ENCODE measurements at places on chromosomes 7 and 10.

GRCh38 chr7:77855371-77856083, 57.0 kb downstream of the PHTF2 start:
- DNase-seq, result no peak

- DNase-seq, result no peak
Observed at GRCh38 chr10:73653701-73654100, 2.1 kb downstream of the SYNPO2L start.

- no peak for DNase-seq
Observed at GRCh38 chr10:6973899-6974298, 393.8 kb upstream of the PRKCQ start.

DNA sequence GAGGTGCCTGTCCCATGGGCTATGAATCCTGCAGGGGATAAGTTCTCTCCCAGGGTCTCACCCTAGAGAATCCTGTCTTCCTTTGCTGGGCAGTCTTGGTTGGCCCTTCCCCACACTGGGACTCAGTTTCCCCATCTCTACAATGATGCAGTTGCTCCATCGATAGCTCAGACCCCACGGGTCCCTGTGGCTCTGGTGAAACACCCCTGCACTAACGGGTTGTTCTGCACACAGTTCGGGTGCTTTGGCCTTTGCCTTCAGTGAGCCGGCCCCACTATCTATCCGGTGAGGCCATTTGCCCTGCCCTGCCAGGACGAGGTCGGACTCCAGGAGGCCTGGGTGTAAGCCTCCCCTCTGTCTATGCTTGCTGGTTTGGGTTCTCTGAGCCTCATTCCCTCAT, 76.5 kb upstream of the PCBD1 start:
- no peak for DNase-seq

- no peak for DNase-seq
Observed at GRCh38 chr7:32761451-32762205, 129.9 kb downstream of the KBTBD2 start.

DNA sequence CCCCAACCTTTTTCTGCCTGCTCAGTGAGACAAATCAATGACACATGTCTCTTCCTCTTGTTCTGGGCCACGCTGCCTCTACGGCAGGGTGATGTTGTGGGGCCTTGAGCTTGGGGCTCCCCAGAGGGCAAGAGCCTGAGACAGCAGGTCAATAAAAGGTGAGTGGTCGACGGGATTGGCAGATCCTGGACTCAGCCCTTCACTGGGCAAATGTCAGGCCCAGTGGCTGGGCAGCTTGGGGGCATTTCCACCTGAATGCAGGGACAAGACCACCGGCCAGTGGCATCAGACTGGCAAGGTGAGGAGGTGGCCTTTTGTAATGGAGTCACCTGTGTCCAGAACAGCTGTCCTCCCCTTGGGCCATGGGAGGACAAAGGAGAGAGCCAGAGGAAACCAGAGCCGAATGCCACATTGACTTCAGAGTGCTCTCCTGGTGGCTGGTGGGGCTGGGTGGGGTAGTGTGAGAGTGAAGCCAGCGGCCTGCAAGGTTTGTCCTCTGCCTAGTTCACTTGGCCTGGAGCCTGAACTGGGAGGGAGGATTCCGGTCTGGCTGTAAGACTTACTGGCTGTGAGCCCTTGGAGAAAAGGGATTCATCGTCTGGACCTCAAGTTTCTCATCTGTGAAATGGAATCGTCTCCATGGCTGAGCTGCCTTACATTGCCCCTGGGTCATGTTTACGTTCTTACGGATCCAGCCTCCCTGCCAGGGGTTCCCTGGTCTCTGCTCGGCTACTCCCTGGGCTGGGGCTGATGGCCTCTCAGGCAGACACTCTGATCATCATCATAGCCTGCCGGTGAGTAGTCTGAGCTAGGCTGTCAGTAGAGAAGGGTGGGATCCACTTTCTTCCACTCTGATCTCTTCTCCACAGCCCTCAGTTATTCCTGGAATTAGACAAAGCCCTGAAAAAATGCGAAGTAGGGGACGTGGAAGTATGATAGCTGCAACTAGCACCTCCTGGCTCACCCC, 25.4 kb upstream of the CRHR2 start:
- no peak for DNase-seq

DNA sequence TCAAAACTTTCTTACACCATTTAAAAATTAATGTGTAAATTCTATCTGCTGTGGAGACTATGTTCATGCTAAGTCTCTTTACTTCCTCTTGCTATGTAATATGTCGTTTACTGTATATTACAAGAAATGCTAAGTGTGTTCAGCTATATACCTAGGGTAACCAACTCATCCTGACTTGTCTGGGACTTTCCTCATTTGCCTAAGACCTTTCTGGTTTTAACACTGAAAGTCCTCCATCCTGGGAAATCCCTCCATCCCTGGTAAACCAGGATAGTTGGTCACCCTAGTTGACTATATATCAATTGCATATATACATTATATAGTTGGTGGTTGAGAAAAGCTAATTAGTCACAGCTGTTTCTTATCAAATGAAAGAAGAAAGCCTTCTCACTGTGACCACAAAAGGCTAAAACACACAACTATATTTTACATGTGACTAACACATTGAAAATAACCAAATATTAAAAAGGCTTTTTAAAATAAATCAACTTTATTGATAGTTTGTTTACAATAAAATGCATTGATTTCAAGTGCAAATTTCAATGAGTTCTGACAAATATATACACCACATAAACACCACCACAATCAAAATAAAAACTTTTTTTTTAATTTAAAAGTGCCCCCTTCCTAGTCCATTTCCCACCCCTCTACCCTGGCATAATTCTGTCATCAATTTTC, 167.7 kb upstream of the INHBA start:
- peak; percentile 30 for DNase-seq

DNA sequence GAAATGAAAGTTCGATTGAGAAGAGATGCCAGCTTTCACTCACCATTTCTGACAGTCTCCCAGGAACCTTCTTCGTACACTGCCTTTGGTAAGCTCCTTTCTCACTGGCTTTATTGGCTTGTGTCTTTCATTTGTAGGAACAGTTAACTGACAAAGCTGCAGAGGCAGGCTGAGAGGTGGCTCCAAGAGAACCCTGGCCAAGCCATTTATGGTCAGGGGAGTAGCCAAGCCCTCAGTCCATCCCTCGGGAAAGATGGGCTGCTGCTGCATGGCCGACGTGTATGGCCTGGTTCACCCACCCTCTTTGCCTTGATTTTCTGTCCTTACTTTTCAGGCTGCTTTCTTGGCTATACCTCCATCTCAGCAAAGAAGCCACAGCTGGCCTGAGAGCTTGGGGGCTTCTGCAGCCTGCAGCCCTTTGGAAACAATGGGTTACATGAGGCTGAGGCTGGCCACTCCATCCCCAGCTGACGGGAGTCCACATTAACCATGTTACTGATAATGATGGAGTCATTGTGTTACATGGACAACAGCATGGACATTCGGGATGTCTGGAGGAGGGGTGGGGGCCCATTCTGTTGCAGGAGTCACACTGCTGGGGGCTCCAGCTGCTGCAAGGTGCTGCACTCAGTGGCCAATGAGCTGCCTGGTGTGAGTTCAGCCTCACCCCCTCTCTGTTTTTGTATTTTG, at the start of gene OPALIN:
OPALIN (minus strand) TSS at position 152 of the 690 bp plus-strand sequence; CDS start at position 46, 106 bp downstream.
- DNase-seq, result no peak

DNA sequence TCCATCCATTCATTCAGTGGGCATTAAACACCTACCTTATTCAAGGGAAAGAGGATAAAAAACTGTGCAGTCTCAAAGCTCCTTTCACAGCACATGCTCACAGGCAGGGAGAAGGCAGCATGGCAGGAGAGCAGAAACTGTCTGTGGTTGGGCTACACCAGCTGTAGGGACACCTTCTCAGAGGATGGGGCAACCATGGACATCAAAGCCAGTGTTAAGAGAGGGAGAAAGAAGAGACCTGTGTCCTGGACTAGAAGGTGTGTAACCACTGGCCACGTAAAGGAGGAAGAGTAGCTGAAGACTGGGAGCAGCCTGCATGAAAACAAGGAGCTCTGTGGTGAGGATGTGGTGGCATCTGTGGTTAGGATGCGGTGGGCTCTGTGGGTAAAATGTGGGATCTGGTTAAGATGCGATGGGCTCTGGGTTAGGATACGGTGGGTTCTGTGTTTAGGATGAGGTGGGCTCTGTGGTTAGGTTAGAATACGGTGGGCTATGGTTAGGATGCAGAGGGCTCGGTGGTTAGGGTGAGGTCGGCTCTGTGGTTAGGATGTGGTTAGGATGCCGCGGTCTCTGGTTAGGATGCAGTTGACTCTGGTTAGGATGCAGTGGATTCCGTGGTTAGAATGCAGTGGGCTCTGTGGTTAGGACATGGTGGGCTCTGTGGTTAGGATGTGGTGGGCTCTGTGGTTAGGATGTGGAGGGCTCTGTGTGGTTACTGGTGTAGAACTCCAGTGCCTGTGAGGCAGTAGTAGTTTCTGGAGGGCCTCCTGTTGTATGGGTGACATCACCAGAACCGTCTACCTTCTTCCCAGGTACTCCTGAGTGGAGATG, 197.6 kb downstream of the WDR37 start:
- no peak for DNase-seq

DNA sequence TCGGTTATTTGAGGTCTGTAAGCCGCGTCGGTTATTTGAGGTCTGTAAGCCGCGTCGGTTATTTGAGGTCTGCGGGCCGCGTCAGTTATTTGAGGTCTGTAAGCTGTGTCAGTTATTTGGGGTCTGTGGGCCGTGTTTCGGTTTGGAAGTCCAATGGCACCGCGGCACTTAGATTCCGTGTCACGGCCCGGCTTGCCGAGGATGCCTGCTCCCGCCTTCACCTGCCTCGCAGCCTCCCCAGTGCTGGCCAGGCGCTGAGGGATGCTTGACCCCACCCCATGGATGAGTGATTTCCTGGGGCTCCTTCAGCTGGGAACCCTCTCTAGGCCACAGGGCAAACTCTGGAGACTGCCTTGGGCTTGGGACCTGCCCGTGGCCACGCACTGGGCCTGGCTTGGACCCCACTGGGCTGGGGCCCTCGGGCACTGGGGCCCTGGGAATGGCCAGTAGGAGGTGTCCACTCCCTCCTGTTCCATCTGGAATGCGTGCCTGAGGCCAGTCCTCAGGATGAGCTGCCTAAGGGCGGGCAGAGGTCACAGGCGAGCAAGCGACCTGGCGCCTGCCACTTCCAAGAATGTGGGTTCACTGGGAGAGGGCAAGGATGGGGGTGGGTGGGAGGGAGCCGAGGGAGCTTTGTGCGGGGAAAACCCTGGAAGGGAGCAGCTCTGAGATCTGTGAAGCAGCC, 25.6 kb downstream of the ADGRA1 start:
- no peak for DNase-seq

- DNase-seq, result no peak
Observed at GRCh38 chr7:146993764-146994163, 877.2 kb downstream of the CNTNAP2 start.

GRCh38 chr7:77679608-77680007, 16.7 kb upstream of the RSBN1L start:
- DNase-seq, result no peak

- DNase-seq, result no peak
Observed at GRCh38 chr10:118912961-118913600, 116.4 kb upstream of the NANOS1 start.

GRCh38 chr10:122302315-122302714, 31.2 kb downstream of the BTBD16 start:
- DNase-seq, result no peak

GRCh38 chr10:31426401-31426800, 107.4 kb downstream of the ZEB1 start:
- peak; percentile 94 for DNase-seq

GRCh38 chr10:86652361-86653202, 1.8 kb upstream of the OPN4 start:
- DNase-seq, result no peak

GRCh38 chr7:44284881-44285541, 40.4 kb downstream of the CAMK2B start:
- no peak for DNase-seq

- no peak for DNase-seq
Observed at GRCh38 chr10:51617576-51618235, 81.7 kb downstream of the CSTF2T start.

- DNase-seq, result no peak
Observed at GRCh38 chr10:93945819-93946218, 47.9 kb upstream of the PLCE1 start.

GRCh38 chr7:157432541-157432956, 95.7 kb downstream of the DNAJB6 start:
- peak; percentile 58 for DNase-seq

GRCh38 chr10:60910543-60910942, 33.4 kb downstream of the RHOBTB1 start:
- no peak for DNase-seq

DNA sequence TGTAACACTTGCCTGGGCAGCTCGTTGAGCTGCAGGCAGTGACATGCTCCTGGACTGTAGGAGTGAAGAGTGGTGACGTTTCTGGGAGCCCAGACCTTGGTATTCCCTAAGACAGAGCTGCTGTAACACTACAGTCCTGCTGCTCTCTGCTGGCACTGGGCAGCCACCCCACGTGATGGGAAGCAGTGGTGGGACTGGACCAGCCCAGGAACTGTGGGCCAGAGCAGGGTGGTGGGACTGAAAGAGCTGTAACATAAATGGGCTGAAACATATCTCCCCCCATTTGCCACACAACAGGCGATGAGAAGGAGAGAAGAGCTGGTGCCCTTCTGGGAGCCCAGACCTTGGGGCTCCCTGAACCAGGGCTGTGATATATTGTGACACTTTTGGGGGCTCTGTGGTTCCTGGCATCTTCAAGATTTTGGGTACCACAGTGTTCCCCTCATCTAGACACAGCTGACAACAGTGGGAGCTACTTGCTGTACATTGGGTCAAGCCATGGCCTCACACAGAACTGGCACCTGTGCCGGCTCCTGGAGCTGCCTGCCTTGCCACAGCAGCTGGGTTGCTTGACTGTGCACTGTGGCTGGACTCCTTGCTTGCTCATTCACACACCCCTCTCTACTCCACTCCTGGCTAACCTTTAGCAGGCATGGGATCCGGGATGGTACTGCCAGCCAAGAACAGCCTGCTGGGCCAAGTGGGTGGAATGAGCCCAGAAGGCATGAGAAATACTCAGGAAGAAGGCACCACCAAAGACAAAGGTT, 161.3 kb upstream of the PCDH15 start:
- DNase-seq, result no peak

- peak; percentile 50 for DNase-seq
Observed at GRCh38 chr7:117014673-117015133, 61.4 kb downstream of the ST7 start.

- no peak for DNase-seq
Observed at GRCh38 chr7:18689551-18689950, 194.0 kb downstream of the HDAC9 start.

GRCh38 chr7:36486336-36486735, 96.7 kb downstream of the ANLN start:
- no peak for DNase-seq

GRCh38 chr7:94055963-94056362, 51.8 kb upstream of the BET1 start:
- peak; percentile 3 for DNase-seq

- DNase-seq, result no peak
Observed at GRCh38 chr10:42177077-42177792, 461.1 kb downstream of the ZNF33B start.

- no peak for DNase-seq
Observed at GRCh38 chr7:100897772-100898454, 2.2 kb upstream of the ACHE start.

- DNase-seq, result no peak
Observed at GRCh38 chr7:108408296-108408991, 47.8 kb downstream of the NRCAM start.

DNA sequence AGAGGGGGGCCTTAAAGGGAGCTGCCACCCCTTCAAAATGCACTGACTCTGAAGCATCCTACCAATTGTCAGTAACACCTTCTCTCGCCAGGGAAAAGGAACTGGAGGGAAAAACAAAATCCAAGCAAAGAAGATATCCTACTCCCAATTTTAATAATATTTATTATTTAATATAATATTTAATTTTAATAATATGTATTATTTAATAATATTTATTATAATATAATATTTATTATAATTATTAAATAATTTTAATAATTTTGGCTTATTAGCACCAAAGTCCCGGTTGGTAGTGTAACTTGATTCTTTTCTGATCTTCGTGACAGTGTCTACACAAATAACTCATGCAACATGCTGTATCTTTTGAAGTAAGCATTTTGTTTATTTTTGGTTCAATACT, 58.6 kb upstream of the AGBL3 start:
- DNase-seq, result no peak

Data from HCEC 1CT (cell line).